Activated CD8-positive, alpha-beta T cell treated with anti-CD3 and anti-CD28 coated beads, Interleukin-2, amount 10 ng/mL, durations not matched to agents 7 days and 5 days (primary cell): ENCODE measurements at places on chromosomes 2 and 18. TPM values are rescaled to one million over a fixed set of nuclear protein-coding genes. Genes with fewer than 3 reads are reported as not detected.

The FEV gene
- not detected for total RNA-seq

The CCNT2 gene
- total RNA-seq: 37.7 TPM

The KIF1A gene
- total RNA-seq: 1.5 TPM

The YWHAQ gene
- 292 TPM for total RNA-seq

The CABYR gene
- 1.1 TPM for total RNA-seq
